ENCODE measurements at places on chromosomes 12 and 14.

GRCh38 chr14:72186523-72186922, 254.3 kb downstream of the RGS6 start:
- no peak for DNase-seq

DNA sequence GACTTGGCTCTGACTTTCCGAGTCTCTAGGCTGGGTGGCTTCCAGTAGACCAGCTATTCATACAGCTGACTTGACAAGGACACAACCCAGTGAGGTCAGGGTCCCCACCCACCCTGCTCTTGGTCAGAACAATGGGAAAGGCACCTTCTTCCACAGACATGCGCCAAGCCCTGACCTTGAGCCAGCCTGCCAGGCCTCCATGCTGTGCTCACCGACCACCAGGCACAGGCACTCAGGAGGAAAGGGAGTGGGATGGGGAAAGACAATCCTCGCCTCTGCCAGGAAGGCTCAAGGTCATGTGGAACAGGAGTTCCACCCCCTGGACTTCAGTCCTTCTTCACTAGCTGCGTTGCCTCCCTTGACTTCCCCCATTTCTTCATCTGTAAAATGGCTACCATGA, 31.4 kb downstream of the GALNT16 start:
- no peak for DNase-seq

GRCh38 chr14:65159281-65160062, 57.2 kb upstream of the MAX start:
- no peak for DNase-seq

GRCh38 chr12:115433014-115433634, 749.1 kb upstream of the TBX3 start:
- no peak for DNase-seq

- DNase-seq, result peak; percentile 92
These were observed at the start of gene ALX1 for GRCh38 chr12:85280165-85280983. Gene ALX1 (plus strand): TSS chr12:85280220. CDS start chr12:85280262, 42 bp downstream.

GRCh38 chr12:108833355-108833733, 24.0 kb downstream of the SSH1 start:
- no peak for DNase-seq

DNA sequence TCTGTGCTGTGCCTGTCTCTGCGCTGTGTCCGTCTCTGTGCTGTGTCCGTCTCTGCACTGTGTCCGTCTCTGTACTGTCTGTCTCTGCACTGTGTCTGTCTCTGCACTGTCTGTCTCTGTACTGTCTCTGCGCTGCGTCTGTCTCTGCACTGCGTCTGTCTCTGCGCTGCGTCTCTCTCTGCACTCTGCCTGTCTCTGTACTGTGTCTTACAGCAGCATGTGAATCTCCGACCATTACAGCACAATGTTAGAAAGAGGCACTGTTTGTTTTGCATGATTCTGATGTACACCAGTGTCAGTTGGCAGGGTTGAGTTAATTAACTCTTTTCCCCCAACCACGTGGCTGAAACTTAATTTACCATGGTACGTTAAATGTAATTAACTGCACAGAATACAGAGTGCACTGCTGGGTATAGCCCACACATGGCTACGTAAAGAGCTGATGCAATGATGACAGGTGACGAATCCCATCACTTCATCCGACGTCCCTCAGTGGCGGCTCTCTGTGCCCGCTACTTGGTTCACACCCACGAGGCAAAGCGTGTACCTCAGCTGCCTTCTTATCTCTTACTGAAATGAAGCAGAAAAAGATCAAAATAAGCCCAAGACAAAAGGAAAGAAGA, 127.7 kb upstream of the SFSWAP start:
- DNase-seq, result no peak

- no peak for DNase-seq
These were observed 34.5 kb downstream of the FOXN3 start for GRCh38 chr14:89382487-89382886.
